NCI-H2081 treated with DMSO at 0.1 percent for 48 hours (cell line): ENCODE measurements at places on chromosomes 3 and 15.
A peak's percentile ranks its signal among the peaks of the same experiment; 100 is the strongest.

GRCh38 chr3:12808587-12808986 is 12.1 kb downstream of the CAND2 start:
- no peak for DNase-seq

DNA sequence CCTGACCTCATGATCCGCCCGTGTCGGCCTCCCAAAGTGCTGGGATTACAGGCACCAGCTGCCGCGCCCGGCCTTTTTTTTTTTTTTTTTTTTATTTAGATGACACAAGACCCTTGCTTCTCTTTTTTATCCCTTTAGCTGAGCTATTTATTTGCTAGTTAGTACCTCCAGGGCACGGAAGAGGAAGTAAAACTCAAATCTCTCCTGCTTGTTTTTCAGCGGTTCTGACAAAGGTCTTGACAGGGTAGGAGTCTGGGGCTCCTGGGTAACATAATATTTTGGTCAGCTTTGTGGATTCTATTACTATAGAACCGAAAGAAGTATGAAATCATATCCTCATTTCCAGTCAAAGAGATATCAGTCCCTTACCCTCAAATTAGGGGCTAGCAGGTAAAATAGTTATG is 44.0 kb upstream of the ETV5 start:
- no peak for DNase-seq

DNA sequence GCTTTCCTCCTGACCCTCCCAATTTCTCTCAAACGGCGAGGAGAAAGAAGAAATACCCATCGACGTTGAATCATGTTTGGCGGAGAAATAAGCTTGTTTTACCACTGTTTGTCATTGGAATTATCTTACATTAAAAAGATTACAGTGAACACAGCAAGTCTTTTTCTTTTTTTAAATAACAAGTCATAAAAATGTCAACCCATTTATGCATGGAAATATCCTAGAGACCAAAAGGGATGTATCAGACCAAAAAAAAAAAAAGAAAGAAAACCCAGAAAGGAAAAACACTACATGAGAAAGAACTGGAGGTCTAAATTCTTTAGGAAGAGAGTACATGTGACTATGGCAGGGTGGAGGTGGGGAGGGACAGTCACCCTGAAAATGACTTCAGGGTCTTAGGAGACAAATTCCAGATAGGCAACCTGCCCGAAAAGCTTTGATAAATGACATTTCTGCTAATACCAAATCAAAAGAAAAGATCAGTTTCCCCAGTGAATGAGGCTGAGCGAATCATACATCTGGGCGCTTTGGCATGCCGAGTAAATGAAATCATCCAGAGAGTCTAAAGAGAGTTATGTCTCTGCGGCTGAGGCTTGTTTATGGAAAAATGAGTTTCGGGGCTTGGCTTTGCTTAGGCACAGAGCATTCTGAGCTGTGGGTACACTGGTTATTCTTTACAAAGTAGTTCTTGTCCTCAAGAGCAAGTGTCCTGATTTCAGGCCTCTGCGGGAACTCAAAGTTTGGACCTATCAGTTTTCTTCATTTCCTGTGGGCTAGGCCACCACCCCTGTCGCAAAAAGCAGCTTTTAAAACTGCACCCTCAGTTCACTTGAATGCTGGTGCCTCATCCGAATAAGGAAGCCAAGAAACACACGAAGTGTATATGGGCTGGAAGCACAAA is 110.1 kb upstream of the TGFBR2 start:
- no peak for DNase-seq

- no peak for DNase-seq
Measured at GRCh38 chr3:195124378-195124992, 146.5 kb downstream of the XXYLT1 start.

- no peak for DNase-seq
Measured at GRCh38 chr3:56796202-56796601, 5.5 kb downstream of the ARHGEF3 start.

- no peak for DNase-seq
Measured at GRCh38 chr3:10395671-10396070, 74.8 kb upstream of the SEC13 start.

- DNase-seq, result no peak
Measured at GRCh38 chr15:98385752-98386381, 262.5 kb upstream of the IGF1R start.

DNA sequence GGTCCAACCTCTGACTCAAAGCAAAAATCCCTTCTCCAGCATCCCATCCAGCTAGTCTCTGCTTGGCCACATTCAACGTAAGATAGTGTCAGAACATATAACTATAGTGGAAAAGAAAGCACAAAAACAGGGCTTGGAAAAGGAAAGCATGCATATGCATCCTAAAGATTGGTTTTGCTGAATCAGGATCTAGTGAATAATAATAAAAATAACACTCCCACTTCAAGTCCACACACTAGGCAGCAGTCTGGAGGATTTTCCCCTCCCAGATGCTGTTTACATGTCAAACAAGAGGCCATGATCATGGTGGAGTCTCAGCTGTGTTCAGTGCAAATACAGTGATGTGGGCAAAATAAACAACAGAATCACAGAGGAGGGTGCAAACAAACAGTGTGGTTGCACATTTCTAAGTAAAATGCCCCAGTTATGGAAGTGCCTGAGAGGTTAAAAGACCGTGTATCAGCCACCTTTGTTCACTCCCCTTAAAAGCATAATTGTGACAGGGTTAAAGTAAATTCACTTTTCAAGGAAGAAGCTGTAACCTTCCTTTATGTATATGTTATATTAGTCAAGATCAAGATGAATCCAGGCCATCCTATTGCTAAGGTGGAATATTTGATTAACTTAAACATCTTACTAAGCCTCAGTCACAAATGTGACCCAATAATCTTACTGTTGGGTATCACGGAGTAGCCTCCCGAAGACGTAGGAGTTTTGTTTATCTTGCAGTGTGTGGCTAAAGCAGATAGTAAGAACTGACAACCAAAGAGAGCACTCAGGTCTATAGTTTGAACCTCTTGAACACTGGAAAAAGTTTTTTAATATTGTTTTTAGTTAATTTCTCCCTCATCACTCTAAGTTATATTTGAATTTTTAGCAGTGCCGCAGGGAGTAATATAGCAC is 424.5 kb downstream of the SOX2 start:
- DNase-seq, result peak; percentile 60

DNA sequence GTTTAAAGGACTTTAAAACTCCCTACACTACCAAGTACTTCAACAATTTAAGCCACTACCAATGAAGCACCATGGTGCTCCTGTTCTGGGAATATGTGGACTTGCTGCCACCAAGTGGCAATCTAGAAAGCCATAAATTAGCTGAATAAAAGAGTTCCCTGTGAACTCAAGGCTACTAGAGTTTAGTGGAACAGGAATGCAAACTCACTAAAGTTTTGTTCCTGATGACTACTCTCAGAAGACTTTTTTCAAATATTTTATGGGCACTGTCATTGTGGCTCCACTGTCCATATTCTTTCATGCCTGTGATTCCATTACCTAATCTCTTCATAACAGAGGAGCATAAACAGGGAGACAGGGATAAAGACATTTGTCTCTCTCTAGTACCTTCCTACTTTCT is 63.9 kb downstream of the TMCC1 start:
- peak; percentile 41 for DNase-seq

DNA sequence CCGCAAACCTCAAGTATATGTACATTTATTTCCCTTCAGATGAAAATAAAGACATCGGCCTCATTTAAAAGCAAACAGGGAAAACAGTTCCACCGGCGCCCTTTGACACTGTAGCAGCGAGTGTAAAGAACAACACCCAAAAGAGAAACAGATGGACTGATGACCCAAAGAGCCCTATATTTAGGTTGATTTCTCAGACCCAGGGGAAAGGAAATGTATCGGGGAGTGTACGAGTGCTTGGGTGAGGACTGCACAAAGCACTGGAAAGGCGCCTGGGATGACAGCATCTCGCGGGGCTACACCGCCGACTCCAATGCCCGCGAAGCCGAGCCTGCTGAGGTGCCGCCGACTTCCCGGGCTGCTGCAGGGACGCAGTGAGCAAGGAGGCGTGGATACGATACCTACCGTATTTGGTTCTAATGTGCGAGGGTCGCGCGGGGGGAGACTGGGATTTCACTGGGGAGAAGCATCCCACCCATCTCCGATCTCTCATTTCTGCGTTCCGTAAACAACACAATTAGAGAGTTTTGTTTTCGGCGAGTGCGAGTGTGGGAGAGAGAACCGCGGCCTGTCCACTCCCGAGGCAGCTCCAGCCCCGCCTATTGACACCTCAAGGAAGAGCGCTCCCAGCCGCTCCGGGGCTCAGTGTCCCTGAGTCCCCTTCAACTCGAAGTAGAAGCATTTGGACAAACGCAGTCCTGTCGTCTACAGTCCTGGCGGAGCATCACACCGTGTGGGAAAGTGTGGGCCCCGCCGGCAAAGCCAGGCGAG is 2.0 kb downstream of the MECOM start:
- DNase-seq, result no peak

- DNase-seq, result no peak
Measured at GRCh38 chr15:38297623-38298388, 45.2 kb downstream of the SPRED1 start.

- no peak for DNase-seq
Measured at GRCh38 chr3:52498137-52499054, 3.3 kb downstream of the STAB1 start.

GRCh38 chr3:71416876-71417275 is 166.7 kb downstream of the FOXP1 start:
- no peak for DNase-seq

DNA sequence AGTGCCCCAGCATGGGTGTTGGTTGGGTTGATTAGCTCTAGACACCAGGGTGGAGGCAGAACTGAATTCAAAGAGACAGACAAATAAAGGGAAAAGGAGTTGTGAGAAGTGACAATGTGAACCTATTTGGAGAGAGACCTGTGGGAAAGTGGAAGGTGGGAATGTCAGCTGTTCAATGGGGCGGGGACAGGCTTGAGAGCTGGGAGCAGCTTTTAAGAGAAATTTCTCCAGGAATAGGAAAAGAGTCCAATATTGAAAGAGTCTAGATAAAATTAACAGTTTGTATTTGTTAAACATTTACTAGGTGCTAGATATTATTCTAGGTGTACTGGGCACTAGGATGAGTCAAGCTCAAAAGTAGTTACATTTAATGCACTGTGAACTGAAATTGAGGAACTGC is 225.3 kb downstream of the GAP43 start:
- DNase-seq, result no peak

DNA sequence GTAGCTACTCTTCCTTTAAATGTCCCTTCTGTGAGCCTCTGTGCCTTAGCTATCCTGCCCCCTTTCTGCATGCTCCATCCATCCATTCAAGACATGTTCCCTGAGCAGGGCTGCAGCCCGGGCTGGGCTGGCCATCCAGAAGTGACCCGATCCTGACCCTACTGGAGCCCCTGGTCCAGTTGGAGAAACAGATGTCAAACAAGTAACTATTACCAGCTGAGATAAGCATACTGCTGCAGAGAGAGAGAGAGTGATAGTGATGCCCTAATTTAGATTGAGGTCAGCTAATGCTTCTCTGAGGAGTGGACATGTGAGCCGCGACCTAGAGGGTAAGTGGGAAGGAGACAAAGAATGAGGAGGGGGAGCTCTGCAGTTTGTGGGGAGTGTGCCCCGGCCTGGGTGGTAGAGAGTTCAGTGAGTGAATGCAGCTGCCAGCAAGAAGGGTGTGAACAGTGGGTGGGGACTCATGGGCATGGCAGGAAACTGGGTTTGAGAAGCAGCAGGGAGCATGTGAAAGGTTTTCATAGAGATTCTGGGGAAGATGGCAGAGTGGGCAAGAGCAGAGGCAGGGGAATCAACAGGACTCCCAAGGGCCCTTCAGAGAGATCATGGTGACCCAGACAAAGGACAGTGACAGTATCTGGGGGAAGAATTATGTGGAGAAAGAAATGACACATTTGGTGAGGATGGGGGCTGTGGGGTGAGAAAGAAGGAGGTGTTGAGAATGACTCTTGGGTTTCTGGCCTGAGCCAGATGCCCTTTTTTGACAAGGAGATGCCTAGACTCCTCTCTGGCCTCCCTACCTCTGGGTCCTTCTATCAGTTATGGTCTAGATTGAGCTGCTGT is 44.9 kb downstream of the CHCHD6 start:
- no peak for DNase-seq

GRCh38 chr3:32951410-32951811 is at the start of gene CCR4:
Gene CCR4 (plus strand): TSS chr3:32951644. CDS start chr3:32953423, 1,779 bp downstream.
- DNase-seq, result no peak

DNA sequence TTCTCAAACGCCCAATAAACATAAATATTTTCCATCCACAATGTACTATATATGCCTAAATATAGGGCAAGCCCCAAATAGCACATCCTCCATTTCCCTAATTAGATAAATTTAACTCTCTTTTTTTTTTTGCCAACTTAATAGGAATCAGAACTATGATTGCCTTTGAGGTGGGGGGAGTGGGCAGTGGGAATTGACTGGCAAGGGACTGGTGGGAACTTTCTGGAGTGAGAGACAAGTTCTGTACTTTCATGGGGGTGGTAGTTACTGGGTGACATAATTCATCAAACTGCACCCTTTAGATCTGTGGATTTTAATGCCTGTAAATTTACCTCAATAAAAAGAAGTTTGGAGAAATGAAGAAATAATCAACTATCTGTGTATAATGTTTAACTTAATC is 88.2 kb upstream of the CTDSPL start:
- DNase-seq, result no peak

GRCh38 chr3:150348500-150348899 is 59.6 kb upstream of the TSC22D2 start:
- no peak for DNase-seq

- DNase-seq, result no peak
Measured at GRCh38 chr3:64318668-64319271, 93.5 kb upstream of the PRICKLE2 start.

- DNase-seq, result no peak
Measured at GRCh38 chr3:129633751-129634481, 27.4 kb upstream of the PLXND1 start.

GRCh38 chr3:38600551-38600950 is 48.9 kb downstream of the SCN5A start:
- DNase-seq, result no peak

- no peak for DNase-seq
Measured at GRCh38 chr3:42072831-42073301, 18.3 kb upstream of the TRAK1 start.

DNA sequence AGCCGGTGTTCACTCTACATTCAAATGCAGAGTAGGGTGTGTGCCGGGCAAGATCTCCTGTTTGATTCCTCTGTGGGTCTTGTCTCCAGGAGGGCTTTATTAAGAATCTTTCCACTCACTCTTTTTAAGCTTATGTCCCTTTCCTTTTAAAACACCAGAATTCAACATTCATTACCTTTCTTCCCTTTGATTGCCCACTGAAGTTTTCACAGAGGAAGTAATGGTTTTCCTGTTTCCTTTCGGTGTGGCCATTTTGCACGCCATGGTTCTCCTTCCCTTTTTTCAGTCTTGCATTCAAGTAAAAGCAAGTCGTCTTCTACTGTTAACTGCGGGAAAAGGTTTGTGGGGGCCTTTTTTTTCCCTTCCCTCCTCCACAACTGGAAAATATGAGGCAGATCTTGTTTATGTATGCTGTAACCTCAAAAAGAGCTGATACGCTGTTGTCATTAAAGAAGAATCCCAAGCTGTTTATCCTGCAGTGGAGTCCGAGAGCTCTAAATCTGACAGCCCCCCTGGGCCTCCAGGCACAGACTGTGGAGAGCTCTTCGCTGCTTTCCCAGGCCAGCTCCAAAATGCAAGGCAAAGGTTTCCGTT is 40.5 kb downstream of the FILIP1L start:
- no peak for DNase-seq
